ENCODE measurements at places on chromosomes 12 and 14.
A peak's percentile ranks its signal among the peaks of the same experiment; 100 is the strongest.

DNA sequence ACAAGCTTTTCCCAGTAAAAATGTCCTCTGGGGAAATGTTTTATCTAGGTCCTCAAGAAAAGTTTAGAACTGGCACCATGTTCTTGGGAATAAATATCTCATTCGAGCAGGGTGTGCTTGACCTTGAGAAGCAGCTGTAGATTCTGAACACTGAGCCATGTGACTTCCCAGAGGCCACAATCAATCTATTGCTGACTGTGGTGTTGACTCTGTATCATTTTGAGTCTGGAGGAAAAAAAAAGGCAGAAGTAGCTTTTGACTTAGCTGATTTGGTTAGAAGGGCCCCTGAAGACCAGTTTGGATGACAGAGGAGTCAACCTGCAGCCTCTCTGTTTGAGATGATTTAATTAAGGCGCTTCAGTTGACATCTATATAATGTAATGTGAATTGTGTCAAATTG is 592.4 kb upstream of the SEL1L start:
- no peak overlapping the region for H3K27ac ChIP-seq
- no peak overlapping the region for H3K4me3 ChIP-seq
- no peaks in the 10 kb centered on the region for H3K4me1 ChIP-seq
- no peak for DNase-seq

DNA sequence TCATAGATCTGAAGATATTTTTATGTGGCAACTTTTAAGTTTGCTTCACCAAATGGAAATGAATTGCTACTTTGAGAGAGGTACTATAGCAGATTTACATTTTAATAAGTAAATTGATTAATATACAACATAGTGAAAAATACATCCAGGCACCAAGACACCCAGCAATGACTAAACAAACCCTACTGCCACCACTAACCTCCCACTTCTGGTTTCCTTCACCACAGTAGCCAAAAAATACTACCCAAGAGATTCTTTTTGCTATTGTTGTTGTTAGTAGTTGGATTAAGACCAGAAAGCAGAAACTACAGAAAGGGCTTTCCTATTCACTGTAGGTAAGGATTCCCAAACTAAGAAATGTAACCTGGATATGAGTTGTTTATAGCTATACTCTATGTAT is 54.1 kb downstream of the COCH start:
- no peaks in the 10 kb centered on the region for H3K27me3 ChIP-seq
- H3K27ac ChIP-seq = no peak overlapping the region
- H3K36me3 ChIP-seq = peaks cover 10% of the 10 kb centered on the region
- no peak overlapping the region for H3K4me3 ChIP-seq
- no peak for DNase-seq

DNA sequence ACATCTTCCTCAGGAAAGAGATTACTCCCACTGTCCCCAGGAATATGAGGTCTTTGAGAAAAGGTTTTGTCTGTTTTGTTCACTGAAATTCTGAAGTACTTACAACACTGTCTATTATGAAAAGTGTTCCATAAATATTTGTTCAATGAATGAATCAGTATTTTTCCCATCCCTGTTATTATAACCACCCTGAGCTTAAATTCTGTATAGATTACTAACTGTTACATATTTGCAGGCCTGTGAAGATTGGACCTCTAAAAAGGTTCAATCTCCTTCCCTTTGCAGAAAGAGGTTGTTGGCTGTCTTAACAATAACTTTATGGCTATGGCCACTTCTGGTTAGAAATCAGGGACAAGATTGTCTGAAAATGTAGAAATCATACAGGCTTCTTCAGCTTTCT is 174.5 kb upstream of the NPAS3 start:
- H3K27me3 ChIP-seq = no peaks in the 10 kb centered on the region
- no peaks in the 10 kb centered on the region for H3K36me3 ChIP-seq
- no peak overlapping the region for H3K4me3 ChIP-seq
- no peak overlapping the region for H3K27ac ChIP-seq
- DNase-seq = no peak

DNA sequence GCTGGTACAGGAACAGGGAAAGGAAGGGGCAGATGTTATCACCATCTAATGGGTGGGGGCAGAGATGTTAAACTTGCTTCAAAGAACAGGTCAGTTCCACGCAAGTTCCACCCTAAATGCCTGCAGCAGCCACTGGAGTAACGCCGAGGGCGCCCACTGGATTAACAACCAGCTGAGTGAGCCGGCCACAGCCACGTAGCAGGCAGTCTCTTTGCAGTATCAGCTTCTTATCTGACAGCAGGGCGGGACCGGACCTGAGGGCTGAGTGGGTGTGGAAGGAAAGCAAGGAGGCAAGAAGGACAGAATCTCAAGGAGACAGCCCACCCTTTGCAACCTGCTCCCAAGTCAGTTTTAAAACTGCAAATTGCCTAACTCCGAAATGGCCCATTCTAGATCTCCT is 38.4 kb upstream of the FOXN3 start:
- H3K27ac ChIP-seq = no peak overlapping the region
- peaks cover 12% of the 10 kb centered on the region for H3K36me3 ChIP-seq
- H3K4me3 ChIP-seq = no peak overlapping the region

GRCh38 chr14:68279777-68280233 is 460.2 kb downstream of the RAD51B start:
- no peak overlapping the region for H3K4me3 ChIP-seq
- H3K4me1 ChIP-seq = peaks cover 50% of the 10 kb centered on the region
- no peaks in the 10 kb centered on the region for H3K27me3 ChIP-seq
- no peak overlapping the region for H3K27ac ChIP-seq
- DNase-seq = no peak
- H3K36me3 ChIP-seq = no peaks in the 10 kb centered on the region

DNA sequence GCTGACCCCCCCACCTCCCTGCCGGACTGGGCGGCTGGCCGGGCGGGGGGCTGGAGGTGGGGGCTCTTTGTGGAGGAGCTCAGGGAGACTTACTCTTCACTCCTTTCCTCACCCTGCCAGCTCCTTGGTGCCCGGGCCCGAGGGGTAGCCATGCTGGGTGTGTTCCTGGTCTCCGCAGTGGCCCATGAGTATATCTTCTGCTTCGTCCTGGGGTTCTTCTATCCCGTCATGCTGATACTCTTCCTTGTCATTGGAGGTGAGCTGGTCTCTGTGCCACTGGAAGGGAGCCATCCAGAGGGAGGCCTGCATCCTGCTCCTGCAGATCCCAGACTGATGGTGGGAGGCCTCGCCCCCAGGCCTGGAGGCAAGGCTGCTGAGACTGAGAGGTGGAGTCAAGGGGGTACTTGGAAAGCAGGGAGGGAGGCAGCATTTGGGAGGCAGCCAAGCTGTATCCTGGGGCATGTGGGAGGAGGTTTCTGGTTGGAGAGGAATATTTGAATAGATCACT is 19.7 kb downstream of the SOAT2 start:
- H3K36me3 ChIP-seq = no peaks in the 10 kb centered on the region
- no peak overlapping the region for H3K4me3 ChIP-seq
- no peak for DNase-seq
- H3K27ac ChIP-seq = no peak overlapping the region

GRCh38 chr14:102727336-102728095 is 49.7 kb upstream of the TRAF3 start:
- H3K4me3 ChIP-seq = no peak overlapping the region
- H3K27me3 ChIP-seq = no peaks in the 10 kb centered on the region
- H3K27ac ChIP-seq = no peak overlapping the region
- no peaks in the 10 kb centered on the region for H3K4me1 ChIP-seq
- DNase-seq = no peak

GRCh38 chr12:107610021-107610859 is 75.4 kb upstream of the PWP1 start:
- DNase-seq = no peak
- H3K27ac ChIP-seq = no peak overlapping the region
- H3K4me3 ChIP-seq = no peak overlapping the region
- no peaks in the 10 kb centered on the region for H3K27me3 ChIP-seq
- no peaks in the 10 kb centered on the region for H3K4me1 ChIP-seq

DNA sequence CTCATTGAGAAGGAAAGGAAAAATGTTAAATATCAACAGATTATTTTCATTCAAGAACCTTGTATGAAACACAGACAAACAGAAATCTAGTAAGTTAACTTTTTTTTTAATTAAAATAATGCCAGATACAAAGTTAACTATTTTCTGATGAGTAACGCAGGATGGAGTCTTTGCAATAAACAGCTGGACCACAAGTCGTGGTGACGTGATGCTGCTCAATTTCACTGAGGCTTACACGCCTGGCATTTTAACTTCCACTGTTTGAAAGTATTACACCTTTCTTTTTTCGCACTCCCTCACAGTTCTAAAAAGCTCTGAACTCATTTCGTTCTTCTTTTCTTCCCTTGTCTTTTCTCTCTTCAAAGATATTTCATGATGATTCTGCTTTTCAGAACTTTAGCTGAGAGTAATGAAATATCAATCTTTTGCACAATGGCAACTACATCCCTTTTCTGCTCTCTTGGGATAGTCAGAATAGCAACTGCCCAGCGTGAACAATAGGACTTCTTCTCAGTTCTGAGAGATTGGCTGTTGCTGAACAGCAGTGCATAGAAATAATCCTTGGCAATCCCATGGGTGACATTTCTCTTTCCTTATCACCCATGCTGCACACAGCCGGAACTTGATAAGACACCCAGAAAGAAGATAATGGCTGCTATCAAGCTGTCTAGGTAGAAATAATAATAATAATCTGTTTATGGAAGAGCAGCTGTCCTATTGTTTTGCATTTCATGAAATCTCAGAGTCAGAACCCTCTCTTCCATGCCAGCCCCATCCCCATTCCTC is 160.5 kb downstream of the BTG1 start:
- H3K4me3 ChIP-seq = no peak overlapping the region
- DNase-seq = no peak
- no peak overlapping the region for H3K27ac ChIP-seq
- peaks cover 3% of the 10 kb centered on the region for H3K4me1 ChIP-seq

DNA sequence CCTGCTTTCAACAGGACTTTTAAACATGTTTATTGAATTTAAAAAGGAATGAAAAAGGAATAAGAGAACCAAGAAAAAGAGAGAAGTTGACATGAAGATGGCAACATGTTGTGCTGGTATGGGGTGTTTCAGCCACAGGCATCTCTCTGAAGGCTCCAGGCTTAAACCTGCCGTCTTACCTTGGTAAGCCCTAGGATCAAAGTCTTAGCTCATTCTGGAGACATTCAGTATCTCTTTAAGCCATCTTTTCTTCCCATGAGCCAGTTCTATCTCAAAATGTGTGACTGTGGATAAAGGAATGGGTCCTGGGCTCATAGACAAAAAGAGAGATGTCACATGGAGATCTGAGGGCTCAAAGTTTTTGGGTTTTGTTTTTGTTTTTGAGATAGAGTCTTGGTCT is 1.6 kb upstream of the TFCP2 start:
- H3K36me3 ChIP-seq = no peaks in the 10 kb centered on the region
- H3K27ac ChIP-seq = no peak overlapping the region

GRCh38 chr12:101919447-101919846 is 42.1 kb downstream of the DRAM1 start:
- H3K4me3 ChIP-seq = no peak overlapping the region
- H3K27me3 ChIP-seq = no peaks in the 10 kb centered on the region
- H3K4me1 ChIP-seq = peaks cover 5% of the 10 kb centered on the region
- H3K36me3 ChIP-seq = no peaks in the 10 kb centered on the region
- DNase-seq = no peak

GRCh38 chr14:55383541-55384140 is 28.0 kb downstream of the ATG14 start:
- no peaks in the 10 kb centered on the region for H3K27me3 ChIP-seq
- peaks cover 11% of the 10 kb centered on the region for H3K4me1 ChIP-seq
- DNase-seq = no peak

- no peak overlapping the region for H3K4me3 ChIP-seq
- H3K27ac ChIP-seq = no peak overlapping the region
- H3K36me3 ChIP-seq = peaks cover 69% of the 10 kb centered on the region
- peaks cover 7% of the 10 kb centered on the region for H3K4me1 ChIP-seq
- no peaks in the 10 kb centered on the region for H3K27me3 ChIP-seq
Observed at GRCh38 chr12:64742416-64742815, 16.8 kb downstream of the GNS start.

DNA sequence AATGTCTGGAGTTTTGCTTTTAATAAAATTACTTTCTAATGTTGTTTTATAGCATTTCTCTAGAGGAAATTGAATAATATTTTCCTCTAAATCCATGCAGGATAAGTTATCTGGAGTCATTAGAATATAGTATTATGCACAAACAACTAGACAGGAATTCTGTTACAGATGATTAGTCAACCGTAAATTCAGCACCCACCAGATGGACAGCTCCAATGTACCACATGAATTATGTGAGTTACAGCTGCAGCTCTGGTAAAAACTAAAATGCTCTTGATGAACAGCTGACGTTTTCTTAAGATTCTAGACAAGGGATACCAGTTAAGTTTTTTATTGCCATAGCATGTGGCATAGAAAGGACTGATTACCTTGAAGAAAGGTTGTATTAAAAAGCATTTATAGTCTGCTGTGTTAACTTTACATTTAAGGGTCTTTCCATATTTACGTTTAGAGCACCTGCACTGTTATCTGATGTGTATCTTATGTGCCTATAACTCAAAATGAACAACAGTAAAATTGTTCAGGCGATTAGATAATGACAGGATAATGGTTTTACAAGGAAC is 321.4 kb upstream of the LRFN5 start:
- no peak overlapping the region for H3K27ac ChIP-seq
- H3K4me1 ChIP-seq = no peaks in the 10 kb centered on the region
- no peaks in the 10 kb centered on the region for H3K36me3 ChIP-seq
- no peaks in the 10 kb centered on the region for H3K27me3 ChIP-seq

GRCh38 chr12:67804168-67804567 is 155.6 kb downstream of the DYRK2 start:
- H3K4me1 ChIP-seq = peaks cover 28% of the 10 kb centered on the region
- DNase-seq = peak; percentile 5
- H3K27me3 ChIP-seq = no peaks in the 10 kb centered on the region
- no peak overlapping the region for H3K4me3 ChIP-seq
- H3K27ac ChIP-seq = no peak overlapping the region
